ENCODE measurements at places on chromosomes 16 and 17.

DNA sequence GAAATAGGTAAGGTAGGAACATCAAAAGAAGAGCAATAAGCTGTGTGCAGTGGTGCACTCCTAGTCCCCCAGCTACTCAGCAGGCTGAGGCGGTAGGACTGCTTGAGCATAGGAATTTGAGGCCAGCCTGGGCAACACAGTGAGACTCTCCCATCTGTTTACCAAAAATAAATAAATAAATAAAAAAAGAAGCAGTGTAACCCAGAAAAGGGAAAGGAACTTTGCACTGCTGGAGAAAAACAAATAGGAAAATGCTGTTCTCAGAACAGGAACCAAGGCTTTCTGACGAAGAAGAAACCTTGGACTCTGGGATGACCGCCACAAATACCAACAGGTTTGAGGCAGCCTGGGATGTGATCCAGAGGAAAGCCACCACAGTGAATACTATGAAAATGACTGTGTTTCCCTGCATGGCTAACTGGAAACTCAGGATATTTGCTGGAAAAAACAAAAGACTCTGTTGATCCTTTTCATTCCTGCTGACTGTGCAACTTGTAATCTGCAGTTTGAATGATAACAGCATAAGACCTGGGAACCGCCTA, 41.2 kb downstream of the TTC19 start:
- DNase-seq = no peak

- DNase-seq = no peak
These were observed at the start of gene SLC16A11 for GRCh38 chr17:7043497-7044198. Gene SLC16A11, minus strand, starts transcription at chr17:7044092. Its CDS starts 579 bp downstream, at chr17:7043513.

DNA sequence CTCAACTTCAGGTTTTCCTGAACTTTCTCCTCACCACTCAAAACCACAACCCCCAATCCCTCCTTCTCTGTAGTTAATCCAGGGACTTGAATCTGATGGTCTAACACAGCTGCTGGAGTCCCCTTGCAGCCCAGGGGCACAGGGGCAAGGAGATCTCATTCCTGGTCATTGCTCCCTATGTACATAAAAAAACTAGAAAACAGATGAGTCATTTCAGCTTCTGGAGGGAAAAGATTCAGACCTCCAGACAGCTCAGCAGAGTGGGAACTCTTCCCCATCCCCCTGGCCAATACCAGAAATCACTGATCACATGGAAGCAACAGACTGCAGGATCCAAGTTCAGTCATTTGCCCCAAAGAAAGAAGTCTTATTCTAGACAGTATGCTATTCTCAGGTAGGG, 62.1 kb downstream of the DYNLRB2 start:
- DNase-seq = no peak

- DNase-seq = no peak
These were observed 16.8 kb downstream of the VASN start for GRCh38 chr16:4388271-4389021.

GRCh38 chr17:545156-545555, 169.5 kb downstream of the VPS53 start:
- no peak for DNase-seq

DNA sequence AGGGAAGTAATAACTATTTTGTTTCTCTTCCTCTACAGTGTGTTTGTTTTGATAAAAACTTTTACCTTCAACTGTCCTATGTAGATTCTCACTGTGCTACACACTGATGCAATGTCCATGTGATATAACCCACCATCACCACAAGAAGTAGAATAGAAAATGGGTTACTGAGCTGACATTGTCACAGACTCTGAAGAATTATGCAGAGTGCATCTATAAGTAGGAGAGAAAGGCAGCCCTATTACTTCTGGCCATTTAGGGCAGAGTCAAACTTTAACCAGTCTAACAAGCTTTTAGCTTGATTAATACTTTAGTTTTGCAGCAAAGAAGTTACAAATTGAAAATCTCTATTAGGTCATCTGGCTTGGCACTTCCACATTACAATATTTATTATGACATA, 354.0 kb upstream of the CDH8 start:
- no peak for DNase-seq

- DNase-seq = no peak
These were observed 1.8 kb downstream of the RUNDC3A start for GRCh38 chr17:44310188-44310587.

- no peak for DNase-seq
These were observed 9.7 kb downstream of the CHAD start for GRCh38 chr17:50458701-50459676.

GRCh38 chr16:12611006-12611477, 192.6 kb downstream of the CPPED1 start:
- no peak for DNase-seq

DNA sequence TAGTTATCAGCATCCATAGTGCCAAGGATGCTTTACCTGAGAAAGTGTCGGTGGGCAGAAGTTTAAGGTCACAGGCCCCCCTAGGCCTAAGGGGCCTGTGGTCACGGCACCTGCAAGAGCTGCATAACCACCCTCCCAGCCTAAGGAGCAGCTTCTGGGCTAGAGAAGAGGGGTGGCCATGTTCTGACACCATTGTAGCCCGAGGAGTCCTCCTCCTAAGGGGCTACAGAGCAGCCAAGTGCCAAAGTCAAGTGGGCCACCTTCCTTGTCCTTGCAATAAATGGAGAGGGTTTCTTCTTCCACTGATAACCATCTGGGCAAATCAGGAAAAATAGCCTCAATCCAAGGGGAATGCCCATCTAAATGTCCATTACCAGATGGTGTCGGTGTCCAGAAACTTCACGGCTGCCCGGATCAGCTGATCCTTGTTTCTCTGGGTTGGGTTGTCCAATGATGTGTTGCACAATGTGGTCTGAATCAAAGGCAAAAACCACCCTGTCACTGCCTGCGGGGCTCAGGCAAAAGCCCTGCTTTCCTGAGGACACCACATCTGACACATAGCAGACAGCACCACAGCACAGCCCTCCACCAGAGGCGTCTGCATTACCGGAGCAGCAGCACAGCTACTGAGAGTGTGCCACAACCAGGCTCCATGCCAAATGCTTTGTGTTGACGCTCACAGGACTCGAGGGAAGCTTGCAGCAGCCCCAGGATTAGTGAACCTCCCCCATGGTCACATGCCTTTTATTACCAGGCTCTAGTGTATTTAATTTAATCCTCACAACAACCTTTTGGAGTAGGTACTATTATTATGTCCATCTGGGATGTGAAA, 12.8 kb downstream of the ATPAF2 start:
- no peak for DNase-seq

- no peak for DNase-seq
These were observed 102.7 kb downstream of the SDK2 start for GRCh38 chr17:73541561-73541981.

DNA sequence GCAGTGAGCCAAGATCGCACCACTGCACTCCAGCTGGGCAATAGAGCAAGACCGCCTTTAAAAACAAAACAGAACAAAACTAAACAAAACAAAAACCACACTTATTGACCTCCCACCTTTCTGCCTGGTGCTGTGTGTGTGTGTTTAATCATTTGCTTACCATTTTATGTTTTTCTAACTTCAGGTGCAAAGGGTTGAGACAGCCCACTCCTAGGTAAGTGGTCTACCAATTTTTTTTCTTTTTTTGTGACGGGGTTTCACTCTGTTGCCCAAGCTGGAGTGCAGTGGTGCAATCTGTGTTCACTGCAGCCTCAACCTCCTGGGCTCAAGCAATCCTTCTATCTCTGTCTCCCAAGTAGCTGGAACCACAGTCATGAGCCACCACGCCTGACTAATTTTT, 65.8 kb downstream of the SALL1 start:
- no peak for DNase-seq

DNA sequence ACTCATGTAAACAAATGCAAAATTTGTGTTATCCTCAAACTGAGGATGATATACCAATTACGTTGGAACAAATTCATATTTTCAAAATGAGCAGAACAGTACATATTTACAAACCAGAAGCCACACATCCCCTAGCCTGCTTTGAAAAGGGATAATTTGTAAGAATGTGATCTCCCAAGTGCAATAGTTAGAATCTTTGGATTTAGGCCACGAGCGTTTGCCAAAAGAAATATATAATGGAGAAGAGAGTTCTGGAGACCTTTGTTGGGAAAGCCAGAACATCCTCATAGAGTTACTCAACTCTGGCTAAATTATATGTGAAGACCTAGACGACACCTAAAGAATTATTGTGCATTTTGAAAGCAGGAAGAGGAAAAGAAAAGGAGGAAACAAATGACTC, 449.3 kb downstream of the KCNJ2 start:
- DNase-seq = no peak

GRCh38 chr16:3058139-3059030, 7.1 kb upstream of the IL32 start:
- DNase-seq = no peak

DNA sequence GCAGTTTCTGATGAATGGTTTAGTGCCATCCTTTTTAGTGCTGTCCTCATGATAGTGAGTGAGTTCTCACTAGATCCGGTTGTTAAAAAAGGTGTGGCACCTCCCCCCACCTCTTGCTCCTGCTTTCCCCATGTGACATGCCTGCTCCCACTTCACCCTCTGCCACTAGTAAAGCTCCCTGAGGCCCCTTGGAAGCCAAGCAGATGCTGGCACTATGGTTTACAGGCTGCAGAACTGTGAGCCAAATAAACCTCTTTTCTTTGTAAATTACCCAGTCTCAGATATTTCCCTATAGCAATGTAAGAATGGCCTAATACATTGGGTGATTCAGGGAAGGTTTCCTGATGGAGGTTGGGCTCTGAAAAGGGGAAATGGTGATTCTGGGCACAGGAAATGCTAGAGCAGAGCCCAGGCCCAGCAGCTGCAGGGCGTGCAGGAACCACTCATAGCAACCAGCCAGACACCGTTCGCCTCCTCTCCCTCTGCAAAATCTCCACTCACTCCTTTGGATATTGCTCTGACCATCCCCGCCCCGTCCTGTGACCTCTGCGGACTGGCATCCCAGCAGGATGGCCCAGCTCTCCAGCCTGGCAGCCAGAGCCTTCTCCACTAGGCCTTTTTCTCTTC, 2.6 kb upstream of the ADORA2B start:
- DNase-seq = no peak

DNA sequence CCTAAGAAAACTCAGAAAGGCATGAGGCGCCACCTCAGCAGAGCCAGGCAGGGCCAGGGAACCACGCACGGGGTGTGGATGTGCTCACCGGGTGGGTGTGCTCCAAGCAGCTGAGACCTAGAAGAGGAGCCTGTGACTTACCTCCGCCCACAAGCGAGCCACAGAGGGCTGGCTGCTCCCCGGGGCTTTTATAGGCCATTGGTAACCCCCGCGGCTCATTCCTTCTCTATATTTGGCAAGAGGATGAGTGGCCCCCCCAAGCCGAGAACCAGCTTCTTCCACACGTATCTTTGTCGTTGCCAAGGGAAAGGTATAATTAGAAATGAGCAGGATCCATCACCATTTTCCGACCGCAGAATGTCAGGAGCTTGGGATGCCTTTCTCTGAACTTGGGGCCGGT, at the start of gene MYH3:
MYH3 (minus strand) TSS at position 162 of the 400 bp plus-strand sequence. CDS start 2,245 bp downstream, outside the sequence.
- no peak for DNase-seq

DNA sequence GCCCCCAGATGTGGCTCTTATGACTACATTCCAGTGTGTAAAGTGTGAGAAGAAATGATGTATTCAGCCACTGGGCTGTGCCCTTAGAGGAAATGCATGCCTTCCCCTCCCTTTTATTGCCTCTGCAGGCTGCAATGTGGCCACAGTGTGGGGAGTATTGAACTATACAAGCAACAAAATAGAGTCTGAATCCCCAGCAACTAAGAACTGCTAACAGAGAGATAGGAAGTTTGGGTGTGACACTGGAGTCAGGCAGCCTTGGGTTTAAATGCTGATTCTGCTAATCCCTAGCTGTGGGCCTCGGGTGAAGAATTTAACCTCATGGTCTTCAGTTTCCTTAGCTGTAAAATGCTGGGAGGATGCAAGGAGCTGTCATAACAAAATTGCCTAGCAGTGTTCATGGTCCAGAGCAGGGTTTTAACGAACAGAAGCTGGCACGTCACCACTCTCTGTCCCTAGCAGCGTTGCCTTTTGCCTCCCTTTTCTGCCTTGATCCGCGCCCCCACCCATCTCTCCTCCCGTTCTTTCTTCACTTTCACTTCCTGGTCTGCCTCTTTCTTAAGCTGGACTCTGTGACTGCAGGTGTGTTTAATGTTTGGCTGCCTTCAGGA, 50.3 kb downstream of the KPNA2 start:
- no peak for DNase-seq

GRCh38 chr17:6868582-6868981, 37.1 kb upstream of the TEKT1 start:
- DNase-seq = no peak

GRCh38 chr16:81277541-81278080, 37.2 kb upstream of the GAN start:
- DNase-seq = no peak

DNA sequence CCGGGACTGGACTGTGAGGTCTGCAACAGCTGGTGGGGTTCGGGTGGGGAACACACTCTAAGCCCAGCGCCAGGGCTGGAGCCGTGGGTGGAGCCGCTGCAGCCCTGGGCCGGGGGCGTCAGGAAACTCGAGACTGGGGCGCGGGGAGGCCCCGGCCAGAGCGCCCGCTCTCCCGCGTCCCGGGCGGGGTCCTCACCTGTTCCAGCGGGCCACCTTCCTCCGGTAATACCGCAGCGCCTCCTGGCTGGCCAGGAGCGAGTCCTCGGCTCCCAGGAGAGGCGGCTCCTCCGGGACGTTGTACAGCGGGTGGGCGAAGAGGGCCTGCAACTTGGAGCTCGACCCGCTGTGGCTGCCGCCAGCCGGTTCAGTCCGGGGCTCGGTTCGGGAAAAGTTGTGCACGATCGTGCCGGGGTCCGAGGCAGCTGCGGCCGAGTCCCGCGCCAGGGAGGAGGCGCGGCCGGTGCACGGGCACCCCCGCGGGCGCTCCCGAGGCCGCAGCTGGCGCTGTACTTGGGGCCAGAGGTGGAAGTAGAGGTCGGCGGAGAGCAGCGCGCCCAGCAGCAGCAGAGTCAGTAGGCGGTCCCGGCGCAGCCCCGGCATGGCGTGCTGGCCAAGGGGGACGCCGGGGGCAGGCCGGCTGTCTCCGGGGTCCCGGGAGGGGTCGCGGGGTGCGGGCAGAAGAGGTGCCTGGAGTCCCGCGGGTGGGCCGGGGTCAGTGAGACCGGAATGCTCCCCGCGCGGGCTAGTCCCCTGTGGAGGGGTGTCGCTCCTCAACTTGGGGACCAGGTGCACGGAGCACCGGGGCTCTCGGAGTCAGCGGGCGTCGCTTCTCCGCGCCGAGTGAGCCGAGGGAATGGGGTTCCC, 868 bp downstream of the FAM20A start:
- no peak for DNase-seq

GRCh38 chr17:14297161-14297851, 3.6 kb upstream of the HS3ST3B1 start:
- no peak for DNase-seq

- no peak for DNase-seq
These were observed 30.4 kb upstream of the FOXK2 start for GRCh38 chr17:82489117-82489516.

- DNase-seq = no peak
These were observed 42.2 kb upstream of the PRSS54 start for GRCh38 chr16:58337090-58337444.

Data from left renal cortex interstitium (tissue), 4 donors.